Left cardiac atrium (tissue), 4 donors: ENCODE measurements at places on chromosomes 1 and 21.

DNA sequence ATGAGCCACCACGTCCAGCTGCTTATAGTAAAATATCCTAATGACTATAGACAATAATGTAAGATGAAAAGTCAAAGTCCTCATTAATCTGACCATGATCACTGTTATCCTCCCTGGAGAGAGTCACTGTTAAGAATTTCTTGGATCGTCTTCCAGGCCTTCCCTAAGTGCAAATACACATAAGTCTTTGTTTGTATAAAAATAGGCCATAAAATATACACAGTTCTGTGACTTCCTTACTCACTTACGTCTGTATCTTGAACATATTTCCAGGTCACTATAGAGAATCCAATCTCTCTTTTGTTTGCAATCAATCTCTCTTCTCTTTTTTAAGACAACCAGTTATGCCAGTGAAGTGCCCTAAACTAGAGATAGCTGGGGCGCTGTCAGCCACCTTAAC is 89.1 kb upstream of the LYST start:
- no peak for DNase-seq

DNA sequence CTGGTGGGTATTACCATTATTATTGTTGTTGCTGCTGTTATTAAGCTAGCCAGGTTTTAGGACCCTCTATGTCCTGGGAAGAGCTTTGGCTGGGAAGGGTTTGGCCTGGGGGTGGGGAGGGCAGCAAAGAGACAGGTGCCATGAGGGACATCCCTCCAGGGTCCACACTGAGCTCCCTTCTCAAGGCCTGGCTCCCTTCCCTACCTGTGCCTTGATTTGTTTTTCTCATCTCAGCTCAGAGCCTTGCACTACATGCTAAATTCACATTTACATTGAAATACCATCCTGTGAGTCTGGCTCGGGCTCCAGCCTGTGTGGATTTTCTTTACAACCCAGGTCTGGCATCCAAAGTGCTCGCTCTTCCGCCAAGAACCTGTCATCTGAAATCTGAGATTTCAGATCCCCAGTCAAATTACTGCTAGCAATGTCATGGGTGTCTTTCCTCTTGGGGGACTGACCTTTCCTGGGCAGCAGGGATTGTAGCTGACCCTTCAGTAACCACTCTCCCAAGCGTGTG is 536.3 kb downstream of the PTPRU start:
- no peak for DNase-seq

DNA sequence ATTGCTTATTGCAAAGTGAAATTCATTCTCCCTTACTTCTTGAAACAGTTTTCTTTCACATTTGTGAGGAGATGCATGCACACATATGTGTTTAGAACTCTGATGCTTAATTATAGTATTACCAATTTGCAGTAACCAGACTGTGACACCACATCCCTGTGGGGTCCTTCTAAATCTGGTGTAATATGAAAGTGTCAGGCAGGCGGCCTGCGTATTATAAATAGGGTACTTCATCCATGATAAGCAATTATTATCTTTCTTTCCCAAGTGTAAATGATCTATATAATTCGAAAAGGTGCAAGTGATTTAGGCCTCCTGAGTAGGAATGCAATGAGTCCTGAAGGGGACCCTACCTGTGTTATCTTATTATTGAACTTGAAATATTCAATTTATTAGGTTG is 876 bp downstream of the EFCAB7 start:
- no peak for DNase-seq

GRCh38 chr1:181397845-181398244 is 85.5 kb upstream of the CACNA1E start:
- no peak for DNase-seq

GRCh38 chr1:26690157-26690556 is 5.7 kb upstream of the ARID1A start:
- no peak for DNase-seq

DNA sequence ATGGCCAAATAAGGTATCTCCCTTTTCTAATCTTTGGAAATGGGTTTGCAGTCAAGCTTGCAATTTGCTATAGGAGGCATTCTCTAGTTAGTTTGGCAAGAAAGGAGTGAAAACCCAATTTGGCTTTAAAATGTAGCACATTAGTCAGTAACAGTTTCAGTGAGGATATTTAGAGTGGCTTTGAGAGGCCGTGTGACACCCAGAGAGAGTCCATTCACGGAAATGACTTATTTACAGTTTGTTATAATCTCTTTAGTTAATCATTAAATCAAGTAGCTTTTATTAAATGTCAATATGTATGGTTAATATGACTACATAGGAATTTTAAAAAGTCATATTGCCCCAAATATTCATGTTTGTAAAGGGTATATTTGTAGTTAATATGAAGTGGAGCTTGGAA is 9.6 kb downstream of the ZBTB18 start:
- DNase-seq, result no peak

- DNase-seq, result peak; percentile 19
Observed at GRCh38 chr1:30904191-30904961, 4.2 kb downstream of the SDC3 start.

GRCh38 chr21:31566064-31566463 is 93.4 kb upstream of the SOD1 start:
- no peak for DNase-seq

DNA sequence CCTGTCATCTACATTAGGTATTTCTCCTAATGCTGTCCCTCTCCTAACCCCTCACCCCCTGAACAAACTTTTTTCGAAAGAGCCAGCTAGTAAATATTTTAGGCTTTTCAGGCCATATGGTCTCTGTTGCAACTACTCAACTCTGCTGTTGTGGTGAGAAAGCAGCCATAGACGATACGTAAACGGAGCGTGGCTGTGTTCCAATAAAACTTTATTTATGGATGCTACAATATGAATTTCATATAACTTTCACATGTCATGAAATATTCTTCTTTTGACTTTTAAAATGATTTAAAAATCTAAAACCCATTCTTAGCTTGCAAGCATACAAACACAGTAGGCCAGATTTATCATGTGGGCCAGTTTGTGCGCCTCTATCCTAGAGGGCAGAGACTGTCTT is 11.2 kb upstream of the RPS6KA1 start:
- no peak for DNase-seq

DNA sequence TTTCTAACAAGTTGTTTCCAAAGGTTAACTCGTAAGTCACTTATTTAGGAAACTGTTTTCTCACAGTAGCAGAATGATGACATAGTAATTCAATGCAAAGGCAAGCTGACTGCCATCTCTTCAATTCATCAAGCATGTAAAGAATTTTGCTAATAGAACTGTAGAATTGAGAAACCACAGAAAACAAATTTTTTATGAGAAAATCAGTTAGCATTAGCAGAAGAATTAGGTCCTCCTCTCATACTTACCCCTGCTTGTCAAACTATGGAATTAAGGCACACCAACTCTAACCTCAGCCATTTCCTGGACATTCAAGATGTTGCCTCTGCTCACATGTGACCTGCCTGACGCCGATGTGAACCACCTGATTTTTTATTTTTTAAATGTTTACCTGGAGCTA is 115.2 kb downstream of the LRRC40 start:
- DNase-seq, result no peak

GRCh38 chr1:59333626-59334277 is 36.9 kb downstream of the FGGY start:
- no peak for DNase-seq

DNA sequence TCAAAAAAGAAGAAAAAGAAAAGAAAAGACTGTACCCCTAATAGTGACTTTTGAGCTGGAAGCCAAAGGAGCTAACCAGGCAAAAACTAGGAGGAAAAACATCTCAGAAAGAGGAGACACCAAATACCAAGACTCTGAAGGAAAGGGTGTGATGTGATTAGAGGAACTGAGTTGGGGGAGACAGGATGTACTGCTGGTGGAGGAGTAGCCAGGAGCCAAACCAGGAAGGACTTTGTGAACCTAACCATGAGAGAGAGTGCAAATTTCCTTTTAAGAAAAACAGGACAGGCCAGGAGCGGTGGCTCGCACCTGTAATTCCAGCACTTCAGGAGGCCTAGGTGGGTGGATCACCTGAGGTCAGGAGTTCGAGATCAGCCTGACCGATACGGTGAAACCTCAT is 4.1 kb upstream of the RBP7 start:
- DNase-seq, result no peak

DNA sequence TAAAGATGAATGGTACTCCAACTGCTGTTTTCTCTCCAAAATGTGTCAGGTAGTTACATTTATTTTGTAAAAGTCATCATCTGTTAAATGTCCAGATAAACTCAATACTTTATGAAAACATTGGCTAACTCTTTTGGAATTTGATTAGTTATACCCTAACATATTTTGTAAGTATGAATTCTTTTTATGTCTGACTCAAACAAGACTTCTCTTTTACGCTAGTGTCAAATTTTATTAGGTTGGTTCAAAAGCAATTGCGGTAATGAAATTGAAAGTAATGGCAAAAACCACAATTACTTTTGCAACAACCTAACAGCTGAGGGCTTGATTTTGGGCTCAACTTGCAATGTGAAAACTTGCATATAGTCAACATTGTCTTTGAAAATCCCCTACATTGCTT is 41.0 kb upstream of the USP25 start:
- DNase-seq, result no peak

DNA sequence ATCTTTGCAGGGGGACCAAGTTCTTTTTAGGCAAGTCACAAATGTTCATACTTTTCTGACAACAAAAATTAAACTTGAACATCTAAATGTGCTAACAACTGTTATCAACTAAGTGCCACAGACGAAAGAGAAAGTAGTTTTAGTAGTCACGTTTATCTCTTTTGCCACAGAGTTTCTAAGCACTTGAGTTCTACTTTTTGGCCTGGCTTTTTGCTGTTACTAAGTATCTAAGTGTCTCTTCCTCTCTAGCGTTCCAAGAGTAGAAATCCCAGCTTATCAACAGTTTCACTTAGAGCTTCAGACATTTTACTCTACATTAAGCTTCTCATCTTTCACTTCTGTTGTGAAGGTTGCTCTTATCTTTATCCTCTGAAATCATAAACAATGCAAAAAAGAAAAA is 34.2 kb downstream of the GATAD2B start:
- no peak for DNase-seq

DNA sequence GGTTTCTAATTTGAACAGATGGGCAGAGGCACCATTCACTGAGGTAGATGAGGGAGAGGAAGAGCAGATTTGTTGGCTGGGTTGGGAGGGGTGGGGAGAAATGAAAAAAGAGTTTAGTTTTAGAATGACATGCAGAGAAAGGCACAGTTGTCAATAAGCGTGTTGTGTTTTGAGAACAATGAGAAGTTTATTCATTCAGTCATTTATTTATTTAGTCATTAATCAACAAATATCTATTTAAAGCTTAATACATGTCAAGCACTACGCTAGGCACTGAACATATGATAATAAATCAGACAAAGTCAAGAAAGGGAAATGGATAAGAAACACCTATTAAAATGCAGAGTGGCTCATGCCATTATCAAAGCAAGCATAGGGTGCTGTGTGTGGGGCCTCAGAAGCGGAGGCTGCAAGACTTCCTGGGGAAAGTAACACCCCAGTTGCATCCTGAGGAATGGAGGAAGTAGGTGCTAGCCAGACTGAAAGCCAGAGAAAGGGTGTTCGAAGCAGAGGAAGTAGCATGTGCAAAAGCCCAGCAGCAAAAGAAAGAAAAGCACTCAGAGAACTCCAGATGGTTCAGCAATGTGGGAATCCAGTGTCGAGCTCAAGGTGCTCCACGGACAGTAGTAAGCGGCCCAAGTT is 114.1 kb downstream of the RNF220 start:
- no peak for DNase-seq

GRCh38 chr1:39282537-39283216 is 78.2 kb downstream of the MACF1 start:
- DNase-seq, result no peak

DNA sequence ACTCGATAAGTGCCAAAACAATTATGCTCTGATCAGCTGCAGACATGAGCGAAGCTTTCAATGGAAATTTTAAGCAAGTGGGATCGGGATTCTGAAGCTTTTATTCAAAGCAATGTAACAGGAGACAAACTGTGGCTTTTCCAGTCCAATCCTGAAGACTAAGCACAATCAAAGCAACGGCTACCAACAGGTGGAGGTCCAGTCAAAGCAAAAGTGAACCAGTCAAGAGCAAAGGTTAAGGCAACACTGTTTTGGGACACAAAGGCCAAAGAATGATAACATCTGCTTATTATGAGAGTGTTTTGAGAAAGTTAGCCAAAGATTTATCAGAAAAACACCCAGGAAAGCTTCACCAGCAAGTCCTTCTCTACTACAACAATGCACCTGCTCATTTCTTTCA is 170.1 kb downstream of the SEC16B start:
- no peak for DNase-seq

DNA sequence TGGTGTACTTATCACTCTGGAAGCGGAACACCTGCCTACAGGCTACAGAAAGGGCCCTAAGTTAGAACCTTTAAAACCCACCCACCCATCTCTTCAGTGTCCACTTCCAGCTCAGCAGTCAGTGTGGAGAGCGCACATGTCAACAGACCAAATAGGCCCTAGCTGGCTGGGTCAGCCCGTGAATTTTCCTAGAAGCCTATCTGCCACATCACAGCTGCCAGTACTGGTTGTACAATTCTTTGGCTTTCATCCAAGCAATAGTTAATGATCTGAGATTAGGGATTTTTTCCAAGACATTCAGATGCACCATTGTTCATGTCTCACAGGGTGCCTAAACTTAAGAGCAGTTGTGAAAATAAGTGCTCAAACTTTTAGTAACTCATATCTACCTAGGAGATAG is 197.1 kb downstream of the KCNK2 start:
- DNase-seq, result no peak

- DNase-seq, result no peak
Observed at GRCh38 chr1:43536196-43536863, 5.6 kb downstream of the PTPRF start.

- DNase-seq, result no peak
Observed at GRCh38 chr21:31172328-31172727, 134.1 kb upstream of the KRTAP19-8 start.
